CD8-positive, alpha-beta memory T cell (primary cell): ENCODE measurements at places on chromosomes 12 and 14. TPM values are rescaled to one million over a fixed set of nuclear protein-coding genes. Genes with fewer than 3 reads are reported as not detected.

SDR39U1 gene
- 67.7 TPM for polyA plus RNA-seq

GUCY2C gene
- not detected for polyA plus RNA-seq

ZBTB1 gene
- 51.7 TPM for polyA plus RNA-seq

RNASE2 gene
- polyA plus RNA-seq = not detected

STYK1 gene
- 2.1 TPM for polyA plus RNA-seq

TAS2R43 gene
- not detected for polyA plus RNA-seq

SAMD15 gene
- 0.08 TPM for polyA plus RNA-seq

GRIP1 gene
- polyA plus RNA-seq = 0.31 TPM

CDCA3 gene
- polyA plus RNA-seq = 0.68 TPM
